ENCODE measurements at places on chromosomes 6 and 20.

DNA sequence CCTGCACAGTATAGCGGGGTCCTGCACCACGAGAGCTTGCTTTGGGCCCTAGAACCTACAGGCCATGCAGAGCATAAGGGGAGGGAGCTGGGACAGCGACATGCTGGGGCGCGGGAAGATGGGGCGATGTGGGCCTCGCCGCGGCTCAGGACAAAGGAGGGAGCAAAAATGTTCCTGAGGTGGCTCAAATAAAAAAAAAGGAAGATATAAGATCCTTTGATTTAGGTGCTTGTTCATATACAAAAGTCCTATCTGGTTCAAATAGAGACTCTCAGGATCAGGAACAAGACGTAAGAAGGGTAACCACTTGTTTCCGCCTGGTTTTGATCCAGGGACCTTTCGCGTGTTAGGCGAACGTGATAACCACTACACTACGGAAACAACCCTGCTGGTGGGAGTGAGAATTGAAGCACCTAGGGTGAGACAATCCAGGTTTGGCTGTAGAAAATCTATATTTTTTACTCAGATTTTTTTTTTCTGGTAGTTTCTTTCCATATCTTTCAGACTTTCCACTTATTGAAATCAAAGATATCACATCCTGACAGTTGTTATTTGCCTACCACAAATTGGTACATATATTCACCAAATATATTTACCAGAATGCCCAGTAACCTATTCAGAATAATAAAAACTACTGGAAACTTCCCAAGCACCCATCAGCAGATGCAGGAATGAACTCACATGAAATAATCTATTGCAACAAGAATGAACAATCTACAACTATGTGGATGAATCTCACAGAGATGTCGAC, 177.9 kb upstream of the ZNF184 start:
- peak; percentile 29 for DNase-seq

DNA sequence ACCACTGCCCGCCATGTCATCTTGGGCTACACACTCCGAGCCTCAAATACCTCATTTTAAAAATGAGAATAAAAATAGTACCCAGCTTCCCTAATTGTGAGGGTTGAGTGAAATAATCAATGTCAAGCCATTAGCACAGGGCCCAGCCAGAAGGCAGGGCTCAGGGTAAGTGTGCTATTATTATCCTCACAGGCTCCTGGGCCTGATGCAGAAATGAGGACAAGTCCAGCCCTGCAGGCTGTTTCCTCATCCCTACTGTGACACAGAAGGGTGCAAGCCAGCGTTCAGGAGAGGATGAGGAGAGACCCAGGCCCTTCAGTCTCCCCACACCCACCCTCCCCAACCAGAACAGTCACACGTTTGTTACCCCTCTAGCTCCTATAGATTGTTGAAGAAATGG, 4.0 kb downstream of the DLK2 start:
- DNase-seq, result no peak

- peak; percentile 21 for DNase-seq
Observed at GRCh38 chr6:133528566-133528965, 287.4 kb downstream of the EYA4 start.

- DNase-seq, result no peak
Observed at GRCh38 chr6:162697872-162698403, 29.6 kb downstream of the PRKN start.

DNA sequence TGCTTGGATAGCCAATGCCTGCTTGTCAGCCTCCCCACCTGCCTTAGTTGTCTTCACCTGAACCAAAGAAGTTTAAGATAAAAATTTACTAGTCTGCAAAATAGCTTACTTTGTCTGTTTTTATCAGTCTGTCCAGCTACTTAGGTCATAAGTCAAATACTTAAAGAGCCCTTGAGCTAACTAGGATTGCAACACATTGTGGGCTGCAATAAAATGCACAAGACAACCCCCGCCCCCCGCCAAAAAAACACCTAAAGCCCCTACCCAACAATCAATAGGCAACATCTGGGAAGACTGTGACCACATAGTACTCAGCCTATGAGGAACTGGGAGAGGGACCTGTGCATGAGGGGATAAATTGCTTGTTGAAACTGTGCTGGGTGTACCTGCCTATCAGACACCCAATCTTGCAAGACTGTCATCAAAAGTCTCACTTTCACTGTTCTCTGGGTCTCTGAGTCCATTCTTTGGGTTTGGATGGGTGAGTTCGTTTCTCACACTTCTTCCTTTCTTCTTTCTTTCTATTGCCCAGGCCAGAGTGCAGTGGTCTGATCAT, 27.3 kb upstream of the ABCC10 start:
- DNase-seq, result no peak

DNA sequence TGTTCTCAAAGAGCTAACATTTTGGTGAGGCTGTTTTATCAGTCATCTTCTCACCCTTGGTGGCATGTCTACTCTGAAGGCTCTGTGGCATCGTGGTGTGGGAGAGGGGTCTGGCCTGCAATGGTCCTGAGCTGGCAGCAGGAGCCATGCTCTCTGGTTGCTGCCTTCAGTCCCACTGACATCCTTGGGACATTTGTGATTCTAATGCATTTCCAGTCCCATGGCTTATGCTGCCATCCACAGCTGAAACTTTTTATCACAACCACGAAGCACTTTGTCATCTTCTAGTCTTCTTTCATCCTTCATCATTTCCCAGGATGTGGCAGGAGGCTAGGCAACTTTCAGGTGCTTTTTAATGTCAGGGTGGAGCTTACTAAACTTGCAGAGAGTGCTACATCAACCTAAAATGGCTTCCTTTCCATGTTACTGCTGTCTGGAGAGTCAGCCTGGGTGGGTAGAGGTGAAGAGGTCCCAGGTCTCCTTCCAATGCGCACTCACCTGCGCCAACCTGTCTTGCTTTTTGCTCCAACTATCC, 77.1 kb downstream of the GPR63 start:
- DNase-seq, result no peak

GRCh38 chr6:30168741-30169140, 5.4 kb downstream of the TRIM15 start:
- no peak for DNase-seq

DNA sequence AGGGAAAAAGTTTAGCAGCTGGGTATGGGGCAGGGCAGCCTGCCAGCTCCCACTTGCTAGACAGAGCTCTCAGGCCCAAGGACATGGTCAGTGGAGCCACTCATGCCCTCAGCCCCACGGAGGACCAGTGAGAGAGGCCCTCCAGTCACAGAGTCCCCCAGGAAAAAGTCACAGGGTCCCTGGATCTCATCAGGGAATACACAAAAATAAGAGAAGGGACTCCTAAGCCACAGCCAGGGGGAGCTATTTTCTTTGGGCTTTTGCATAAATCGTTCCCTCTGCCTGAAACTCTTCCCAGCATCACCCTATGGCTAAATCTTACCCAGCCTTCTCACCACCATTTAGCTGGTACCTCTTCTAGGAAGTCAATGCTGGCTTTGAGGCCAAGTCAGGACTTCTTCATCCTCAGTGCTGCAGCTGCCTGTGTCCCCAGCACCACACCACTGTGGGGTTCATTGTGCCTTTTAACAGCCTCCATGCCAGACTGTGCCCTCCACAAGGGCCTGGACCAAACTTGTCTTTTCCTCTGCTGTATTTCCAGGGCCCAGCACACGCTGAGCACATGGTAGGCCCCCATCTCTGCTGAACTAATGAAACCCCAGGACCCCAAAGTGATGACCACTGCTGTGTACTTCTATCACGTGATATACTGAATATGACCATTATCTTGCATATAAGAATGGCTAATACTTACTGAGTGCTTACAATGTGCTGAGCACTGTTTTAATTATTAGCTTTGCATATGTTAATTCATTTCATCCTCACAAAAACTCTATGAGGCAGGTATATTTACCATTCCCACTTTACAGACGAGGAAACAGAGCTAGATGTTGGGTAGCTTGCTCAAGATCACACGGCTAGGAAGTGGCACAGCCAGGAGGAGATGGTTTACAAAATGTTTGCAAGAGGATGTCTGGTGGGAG, 2.0 kb downstream of the ZNF335 start:
- DNase-seq, result peak; percentile 81

- no peak for DNase-seq
Observed at GRCh38 chr6:1385129-1386037, 4.0 kb upstream of the FOXF2 start.

- DNase-seq, result no peak
Observed at GRCh38 chr6:15408758-15409157, 162.9 kb downstream of the JARID2 start.

GRCh38 chr20:54292185-54292584, 84.3 kb downstream of the PFDN4 start:
- no peak for DNase-seq

DNA sequence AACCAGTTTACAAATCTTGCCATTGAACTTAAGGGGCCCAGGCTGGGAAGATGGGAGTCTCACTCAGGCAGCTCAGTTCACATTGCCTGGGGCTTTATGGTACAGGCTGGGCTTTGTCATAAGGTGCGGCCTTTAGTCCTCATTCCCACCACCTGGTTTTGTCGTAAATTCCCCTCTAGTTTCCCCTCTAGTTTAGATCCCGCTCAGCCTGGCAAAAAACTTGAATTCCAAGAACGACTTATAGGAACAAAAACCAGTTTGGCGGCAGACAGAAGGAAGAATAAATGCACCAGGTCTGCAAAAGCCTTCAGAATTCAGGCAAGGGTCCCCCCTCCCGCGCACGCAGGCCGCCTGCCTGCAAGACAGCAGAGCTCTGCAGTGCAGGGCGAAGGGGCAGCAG, 4.1 kb downstream of the BMP7 start:
- no peak for DNase-seq

GRCh38 chr6:146739696-146740095, 140.9 kb downstream of the ADGB start:
- no peak for DNase-seq

- DNase-seq, result no peak
Observed at GRCh38 chr6:16822529-16822928, 61.3 kb upstream of the ATXN1 start.

DNA sequence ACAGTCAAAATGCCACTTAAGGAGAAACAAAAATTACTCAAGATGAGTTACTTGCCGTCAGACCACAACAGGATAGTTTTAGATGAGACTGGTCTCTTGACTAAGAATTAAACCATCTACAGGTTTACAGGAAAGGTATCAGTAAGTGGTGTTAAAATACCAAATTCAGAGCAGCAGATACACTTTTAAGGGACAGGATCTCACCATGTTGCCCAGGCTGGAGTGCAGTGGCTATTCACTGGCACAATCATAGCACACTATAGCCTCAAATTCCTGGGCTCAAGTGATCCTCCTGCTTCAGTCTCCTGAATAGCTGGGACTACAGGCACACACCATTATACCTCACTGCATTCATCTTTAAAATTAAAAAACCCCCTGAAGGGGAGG, 4.7 kb downstream of the MCCD1 start:
- no peak for DNase-seq

GRCh38 chr20:46087161-46087560, 2.6 kb downstream of the NCOA5 start:
- DNase-seq, result peak; percentile 47

DNA sequence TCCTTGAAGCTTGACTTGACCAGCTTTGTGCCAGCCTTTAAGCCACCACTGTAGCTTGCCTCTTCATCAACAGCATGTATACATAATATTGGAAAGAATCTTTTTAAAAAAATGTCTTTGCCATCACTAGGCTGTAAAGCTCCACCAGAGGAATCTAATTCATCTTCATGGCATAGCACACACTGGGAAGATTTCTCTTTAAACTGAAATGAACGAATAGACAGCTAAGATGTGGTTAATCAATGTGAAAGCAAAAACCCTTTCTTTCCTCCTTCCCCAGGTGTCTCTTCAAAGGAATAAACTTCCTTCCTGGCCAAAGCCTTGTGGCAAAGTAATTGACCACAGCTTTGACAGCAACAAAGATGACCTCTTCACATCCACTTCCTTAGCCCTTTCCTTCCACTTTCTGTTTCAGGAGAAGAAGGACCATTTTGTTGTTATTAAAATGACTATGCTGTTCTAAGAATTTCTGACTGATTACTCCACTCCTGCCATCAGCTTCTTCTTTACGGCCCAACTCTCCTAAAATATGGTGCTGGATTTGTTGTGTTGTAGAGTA, 428.7 kb upstream of the SOX4 start:
- DNase-seq, result no peak

DNA sequence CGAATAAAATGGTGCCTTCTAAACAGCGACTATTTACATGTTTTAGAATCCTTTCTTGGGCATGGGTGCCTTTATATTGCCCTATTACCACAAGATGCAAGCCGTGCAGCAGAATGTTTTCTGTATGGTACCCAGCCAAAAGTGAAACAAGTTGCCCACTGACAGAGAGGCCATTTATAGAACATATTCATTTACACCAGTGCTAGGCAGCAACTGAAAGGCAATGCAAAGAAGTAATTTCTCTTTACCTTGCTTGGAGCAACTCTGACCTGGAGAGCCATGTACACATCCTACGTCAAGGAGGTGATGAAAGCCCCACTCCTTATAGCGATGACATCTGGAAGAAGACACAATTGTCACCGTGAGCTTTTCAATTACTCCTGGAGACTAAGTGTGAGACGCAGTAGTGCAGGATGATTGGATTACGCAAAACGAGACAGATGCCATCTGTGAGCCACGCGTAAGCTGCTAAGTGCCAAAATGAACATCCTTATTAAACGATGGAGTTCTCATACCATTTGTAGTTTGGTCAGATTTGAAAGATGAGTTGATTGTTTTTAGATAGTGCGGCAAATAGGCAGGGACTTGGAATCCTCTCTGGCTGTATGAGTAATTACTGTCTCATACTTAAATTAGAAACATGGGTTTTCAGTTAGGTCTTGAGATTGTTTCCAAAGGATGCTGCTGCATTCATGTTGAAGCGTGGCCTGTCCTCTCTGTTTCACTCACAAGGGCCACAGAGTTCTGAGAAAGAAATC, at the start of gene TMEM244:
TSS of gene TMEM244 (minus strand) at position 408 of the 758 bp plus-strand sequence. CDS start at position 281, 127 bp downstream.
- peak; percentile 66 for DNase-seq

DNA sequence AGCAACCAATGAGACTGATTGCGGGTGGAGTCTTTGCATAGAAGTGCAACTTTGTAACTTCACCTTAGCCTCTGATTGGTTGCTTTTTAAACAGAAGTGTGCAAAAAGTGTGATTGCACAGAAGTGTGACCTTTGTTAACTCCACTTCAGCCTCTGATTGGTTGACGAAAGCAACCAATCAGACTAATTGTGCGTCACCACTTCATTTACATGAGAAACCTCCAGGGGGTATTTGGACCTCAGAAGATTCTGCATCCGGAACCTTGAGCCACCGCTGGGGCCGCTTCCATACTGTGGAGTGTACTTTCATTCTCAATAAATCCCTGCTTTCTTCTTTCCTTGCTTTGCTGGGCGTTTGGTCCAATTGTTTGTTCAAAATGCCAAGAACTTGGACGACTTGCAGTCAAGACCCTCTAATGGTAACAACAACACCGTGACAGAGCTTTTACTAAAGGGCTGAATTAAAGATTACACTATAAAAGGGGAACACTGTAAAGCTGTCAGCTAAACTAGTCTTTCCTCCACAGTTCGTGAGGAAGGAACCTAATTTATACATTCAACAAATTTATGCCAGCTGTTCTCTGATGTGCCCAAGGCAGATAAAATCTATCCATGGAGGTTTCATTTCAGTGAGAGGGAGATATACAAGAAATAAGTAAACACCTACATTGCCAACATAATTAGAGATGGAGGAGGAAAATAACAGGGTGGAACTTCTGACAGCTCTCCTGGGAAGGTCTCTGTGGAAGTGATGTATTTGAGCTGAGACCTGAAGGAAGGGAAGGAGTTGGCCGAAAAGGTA, 1.4 kb upstream of the HECA start:
- peak; percentile 53 for DNase-seq

- DNase-seq, result no peak
Observed at GRCh38 chr20:8803065-8803464, 265.8 kb upstream of the PLCB4 start.
